Aorta (tissue), 5 donors: ENCODE measurements at places on chromosomes 16 and 17. TPM values are rescaled to one million over a fixed set of nuclear protein-coding genes. Genes with fewer than 3 reads are reported as not detected.

The CDH8 gene
- total RNA-seq, result 15.4 TPM

DNA sequence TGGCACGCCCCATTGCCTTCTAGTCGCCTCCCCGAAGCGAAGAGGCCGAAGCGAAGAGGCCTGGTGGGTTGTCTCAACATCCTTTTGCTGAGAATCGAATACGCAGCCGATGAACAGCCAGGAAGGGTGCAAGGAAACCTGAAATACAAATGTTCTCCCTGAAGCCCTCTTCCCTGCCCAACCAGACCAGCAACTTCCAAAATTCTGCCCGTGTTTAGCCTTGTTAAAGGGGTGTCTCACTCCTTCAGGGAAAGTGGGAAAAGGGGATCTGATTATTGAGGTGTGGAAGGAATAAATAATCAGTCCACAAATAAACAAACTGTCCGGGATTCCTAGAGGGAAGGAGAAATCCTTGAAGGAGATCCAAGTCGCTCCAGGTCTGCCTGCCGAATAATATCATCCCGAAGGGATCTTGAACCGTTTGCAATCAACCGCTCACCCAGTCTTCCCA lies 1.4 kb upstream of the FOXC2 start:
- no peak for DNase-seq

The MED9 gene
- total RNA-seq, result 7.7 TPM

The BEAN1 gene
- 1.8 TPM for total RNA-seq

DNA sequence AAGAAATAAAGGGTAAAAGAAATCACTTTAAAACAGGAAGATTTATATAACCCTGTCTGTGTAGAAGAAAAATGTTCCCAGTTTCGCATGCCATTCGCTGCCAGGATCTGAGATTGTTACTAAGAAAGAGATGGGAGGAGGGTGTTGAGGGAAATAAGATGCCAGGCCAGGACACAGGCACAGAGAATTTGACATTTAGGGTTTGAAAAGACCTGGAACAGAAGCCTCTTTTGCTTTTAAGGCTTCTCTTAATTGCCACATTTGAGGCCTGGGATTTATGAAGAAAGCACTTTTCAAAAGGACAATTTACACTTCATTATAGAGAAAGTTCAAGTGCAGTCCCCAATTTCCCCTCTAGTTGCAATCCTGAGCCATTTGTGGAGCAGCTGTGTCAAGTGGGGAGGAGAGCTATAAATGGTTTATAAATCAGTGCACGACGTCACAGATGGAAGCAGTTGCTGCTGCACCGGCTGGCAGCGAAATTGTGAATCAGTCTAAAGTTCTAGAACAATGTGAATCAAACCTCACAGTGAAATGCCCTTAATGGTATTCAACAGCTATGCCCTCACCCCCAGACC lies 26.5 kb upstream of the C16orf87 start:
- no peak for DNase-seq

The EEF2K gene
- total RNA-seq, result 40.6 TPM
